ENCODE measurements at places on chromosomes 3 and 15. TPM values are rescaled to one million over a fixed set of nuclear protein-coding genes. Genes with fewer than 3 reads are reported as not detected.

GRCh38 chr3:80676866-80677265 lies 909.1 kb upstream of the ROBO1 start:
- no peaks in the 10 kb centered on the region for H3K36me3 ChIP-seq
- H3K27ac ChIP-seq: no peak overlapping the region
- no peak overlapping the region for H3K4me3 ChIP-seq

GRCh38 chr15:53297828-53298227 lies 461.6 kb downstream of the WDR72 start:
- no peak overlapping the region for H3K4me3 ChIP-seq
- no peak for DNase-seq
- H3K27ac ChIP-seq: peak overlapping the region; percentile 6
- H3K27me3 ChIP-seq: no peaks in the 10 kb centered on the region

COL8A1 gene
- 1.3 TPM for total RNA-seq

GRCh38 chr3:166743481-166744134 lies 636.5 kb downstream of the ZBBX start:
- no peak overlapping the region for H3K4me3 ChIP-seq
- no peak overlapping the region for H3K27ac ChIP-seq
- no peaks in the 10 kb centered on the region for H3K36me3 ChIP-seq
- no peaks in the 10 kb centered on the region for H3K27me3 ChIP-seq
- H3K4me1 ChIP-seq: no peaks in the 10 kb centered on the region
- no peak for DNase-seq

GRCh38 chr15:87604857-87605446 lies 651.6 kb downstream of the NTRK3 start:
- no peak overlapping the region for H3K27ac ChIP-seq
- DNase-seq: no peak

TMEM40 gene
- total RNA-seq: 1.1 TPM

DNA sequence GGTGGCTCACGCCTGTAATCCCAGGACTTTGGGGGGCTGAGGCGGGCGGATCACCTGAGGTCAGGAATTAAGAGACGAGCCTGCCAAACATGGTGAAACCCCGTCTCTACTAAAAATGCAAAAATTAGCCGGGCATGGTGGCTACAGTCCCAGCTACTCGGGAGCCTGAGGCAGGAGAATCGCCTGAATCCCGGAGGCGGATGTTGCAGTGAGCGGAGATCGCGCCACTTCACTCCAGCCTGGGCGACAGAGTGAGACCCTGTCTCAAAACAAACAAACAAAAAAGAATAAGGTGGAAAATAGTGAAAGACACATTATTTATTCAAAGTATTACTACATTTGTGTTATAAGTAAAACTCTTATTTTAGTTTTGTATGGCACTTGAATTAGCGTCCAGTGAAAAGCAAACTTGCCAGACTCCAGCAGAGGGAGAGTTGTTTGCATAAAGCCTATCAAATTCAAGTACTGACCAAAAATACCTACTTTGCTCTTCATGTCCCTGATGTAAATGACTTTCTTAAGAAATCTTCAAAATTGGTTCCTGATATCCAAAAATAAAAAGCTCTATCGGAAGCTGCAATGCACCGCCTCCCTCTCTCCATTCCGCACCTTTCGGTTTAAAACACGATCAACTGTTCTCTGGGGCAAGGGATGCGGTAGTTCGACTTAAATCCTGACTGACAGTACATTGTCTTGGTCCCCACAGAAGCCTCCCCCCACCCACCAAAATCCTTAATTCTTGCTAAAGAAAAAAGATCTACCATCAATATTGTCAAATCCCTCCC lies 1.2 kb downstream of the TRPM7 start:
- peak overlapping the region; percentile 99 for H3K27ac ChIP-seq
- peak overlapping the region; percentile 93 for H3K4me3 ChIP-seq
- no peaks in the 10 kb centered on the region for H3K36me3 ChIP-seq
- no peak for DNase-seq
- no peaks in the 10 kb centered on the region for H3K27me3 ChIP-seq

DNA sequence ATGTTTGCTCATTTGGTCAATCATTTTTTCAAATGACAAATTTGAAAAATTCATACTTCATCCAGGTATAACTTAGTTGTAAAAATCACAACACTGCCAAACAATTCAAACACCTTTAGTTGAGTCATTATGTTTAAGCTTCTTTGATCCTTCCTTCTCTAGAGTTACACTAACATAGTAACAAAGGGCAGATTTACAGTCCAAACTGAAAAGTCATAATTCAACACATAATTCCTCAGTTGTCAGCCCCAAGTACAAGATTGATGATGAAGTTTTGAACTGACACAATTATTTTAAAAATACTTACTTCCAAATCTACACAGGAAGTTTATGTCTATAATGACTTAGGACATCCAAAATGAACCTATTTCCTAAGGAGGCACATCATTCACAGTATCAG lies 264.1 kb downstream of the LSAMP start:
- no peak for DNase-seq
- no peaks in the 10 kb centered on the region for H3K4me1 ChIP-seq
- no peak overlapping the region for H3K27ac ChIP-seq
- no peak overlapping the region for H3K4me3 ChIP-seq
- H3K36me3 ChIP-seq: no peaks in the 10 kb centered on the region

PSTPIP1 gene
- total RNA-seq: 4.0 TPM

GRCh38 chr3:49903451-49904424 lies at the start of gene MST1R:
MST1R (minus strand) TSS chr3:49903873; CDS start chr3:49903609, 264 bp downstream.
- no peaks in the 10 kb centered on the region for H3K4me1 ChIP-seq
- no peaks in the 10 kb centered on the region for H3K36me3 ChIP-seq
- peak within 1 kb of the TSS; percentile 21 for H3K4me3 ChIP-seq

DNA sequence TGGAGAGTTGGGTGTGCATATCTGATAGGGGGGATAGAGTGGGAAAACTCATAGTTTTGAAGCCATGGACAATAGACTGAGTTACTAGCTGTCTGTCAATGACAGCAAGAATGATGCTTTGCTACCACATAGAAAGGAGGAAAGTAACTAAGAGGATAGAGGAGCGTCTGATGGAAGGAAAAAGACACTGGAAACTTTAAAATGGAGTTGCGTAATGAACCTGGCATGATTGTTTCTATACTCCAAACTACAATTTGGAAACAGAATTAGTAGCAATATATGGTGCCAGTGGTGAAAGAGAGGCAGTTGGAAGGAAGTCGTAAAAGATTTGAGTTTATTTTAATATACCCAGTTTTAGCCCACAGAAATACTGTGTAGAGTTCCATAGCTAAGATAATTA lies 163.6 kb downstream of the TUSC7 start:
- no peaks in the 10 kb centered on the region for H3K4me1 ChIP-seq
- no peaks in the 10 kb centered on the region for H3K36me3 ChIP-seq
- H3K27me3 ChIP-seq: no peaks in the 10 kb centered on the region
- no peak overlapping the region for H3K4me3 ChIP-seq
- H3K27ac ChIP-seq: no peak overlapping the region

Data from right lobe of liver (tissue), 6 donors.